Stromal cell of bone marrow (primary cell): ENCODE measurements at places on chromosomes 1 and 21.

GRCh38 chr1:156451505-156452160 lies 48.9 kb downstream of the MEF2D start:
- no peak for DNase-seq

- DNase-seq, result no peak
Observed at GRCh38 chr1:168867941-168868634, 139.1 kb upstream of the DPT start.

DNA sequence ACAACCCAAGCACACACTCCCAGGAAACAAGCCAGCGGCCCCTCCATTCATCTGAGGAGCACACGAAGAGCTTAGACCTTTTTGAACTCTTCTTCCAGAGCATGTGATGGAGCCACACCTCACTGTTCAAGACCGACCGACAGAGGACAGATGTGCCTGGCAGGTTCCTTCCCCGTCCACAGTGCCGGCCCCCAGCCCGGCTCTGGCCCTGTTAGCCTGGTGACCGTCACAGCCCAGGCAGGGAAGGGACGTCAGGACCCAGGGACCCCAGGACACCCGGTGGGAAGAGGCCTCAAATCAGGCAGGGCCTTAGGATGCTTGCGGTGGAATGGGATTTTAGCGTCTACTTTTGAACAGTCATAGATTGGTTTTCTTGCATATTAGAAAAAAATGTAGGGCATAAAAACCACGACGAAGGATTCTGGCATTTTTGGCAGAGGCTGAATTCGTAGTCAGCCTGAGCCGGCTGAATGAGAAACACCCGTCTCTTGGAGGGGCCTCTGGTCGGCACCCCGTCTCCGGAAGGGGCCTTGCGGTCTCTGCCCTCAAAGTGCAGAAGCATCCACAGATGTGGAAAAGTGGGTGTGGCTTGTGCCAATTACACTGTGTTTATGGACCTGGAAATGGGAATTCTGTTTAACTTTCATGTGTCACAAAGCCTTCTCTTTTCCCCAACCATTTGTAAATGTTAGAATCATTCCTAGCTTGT lies 79.3 kb downstream of the SIK1 start:
- no peak for DNase-seq

- DNase-seq, result no peak
Observed at GRCh38 chr1:2979191-2980072, 41.8 kb upstream of the ACTRT2 start.

- no peak for DNase-seq
Observed at GRCh38 chr1:231523816-231524215, 4.7 kb upstream of the TSNAX start.

GRCh38 chr1:33092438-33092837 lies 11.5 kb downstream of the AZIN2 start:
- no peak for DNase-seq

DNA sequence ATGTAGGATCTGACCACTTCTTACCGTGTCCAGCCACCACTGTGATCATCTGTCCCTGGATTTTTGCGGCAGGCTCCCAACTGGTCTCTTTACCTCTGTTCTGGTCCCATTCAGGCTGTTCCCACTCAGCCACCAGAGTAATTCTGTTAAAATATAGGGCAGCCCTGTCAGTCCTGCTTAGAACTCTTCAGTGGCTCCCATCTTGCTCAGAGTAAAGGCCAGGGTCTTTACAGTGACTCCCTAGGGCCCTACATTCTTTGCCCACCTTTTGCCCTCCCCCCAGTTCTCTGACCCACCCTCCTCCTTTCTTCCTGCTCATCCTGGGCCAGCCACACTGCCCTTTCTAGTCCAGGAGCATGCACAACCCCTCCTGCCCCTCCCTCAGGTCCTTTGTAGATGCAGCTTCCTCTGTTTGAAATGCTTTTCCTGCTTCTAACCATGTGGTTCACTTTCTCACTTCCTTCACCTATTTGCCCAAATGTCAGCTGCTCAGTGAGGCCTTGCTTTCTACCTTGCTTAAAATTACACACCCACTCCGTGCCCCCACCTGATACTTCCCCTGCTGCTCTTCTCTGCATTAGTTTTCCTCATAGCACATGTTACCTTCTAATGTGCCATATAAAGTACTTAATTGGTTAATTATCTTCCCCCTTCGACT lies 7.8 kb downstream of the UBIAD1 start:
- DNase-seq, result no peak

GRCh38 chr1:17135530-17135929 lies 16.3 kb upstream of the PADI2 start:
- DNase-seq, result no peak

- no peak for DNase-seq
Observed at GRCh38 chr21:15520811-15521643, 208.8 kb upstream of the USP25 start.

- DNase-seq, result no peak
Observed at GRCh38 chr1:184395937-184396480, 9.2 kb downstream of the C1orf21 start.

- DNase-seq, result no peak
Observed at GRCh38 chr1:32774464-32774808, 42.7 kb downstream of the YARS1 start.

DNA sequence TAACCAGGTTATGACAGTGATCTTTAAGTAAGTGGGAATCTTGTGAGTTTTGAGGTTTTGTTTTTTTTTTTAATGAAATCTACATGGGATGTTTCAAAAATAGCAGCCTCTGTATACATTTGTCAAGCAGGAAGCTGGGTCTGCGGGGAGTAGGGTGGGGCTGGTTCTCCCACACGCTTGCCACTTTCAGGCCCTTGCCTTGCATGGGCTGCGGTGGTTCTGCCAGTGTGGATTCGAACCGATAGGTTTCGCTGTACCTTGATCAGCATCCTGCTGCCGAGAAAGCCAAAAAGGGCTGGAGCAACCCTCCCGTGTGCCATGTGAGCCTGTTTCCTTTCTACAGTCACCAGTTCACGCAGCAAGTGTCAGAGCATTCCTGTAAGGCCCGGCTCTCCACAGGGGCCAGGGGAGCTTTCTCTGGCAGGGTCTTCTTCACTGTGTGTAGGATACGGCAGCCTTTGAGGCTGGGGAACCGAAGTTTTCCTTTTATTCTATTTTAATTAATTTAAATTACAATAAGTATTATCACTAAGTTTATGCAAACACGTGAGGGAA lies 79.2 kb upstream of the SAMD11 start:
- no peak for DNase-seq

GRCh38 chr21:37749132-37749531 lies 167.1 kb downstream of the KCNJ6 start:
- no peak for DNase-seq

DNA sequence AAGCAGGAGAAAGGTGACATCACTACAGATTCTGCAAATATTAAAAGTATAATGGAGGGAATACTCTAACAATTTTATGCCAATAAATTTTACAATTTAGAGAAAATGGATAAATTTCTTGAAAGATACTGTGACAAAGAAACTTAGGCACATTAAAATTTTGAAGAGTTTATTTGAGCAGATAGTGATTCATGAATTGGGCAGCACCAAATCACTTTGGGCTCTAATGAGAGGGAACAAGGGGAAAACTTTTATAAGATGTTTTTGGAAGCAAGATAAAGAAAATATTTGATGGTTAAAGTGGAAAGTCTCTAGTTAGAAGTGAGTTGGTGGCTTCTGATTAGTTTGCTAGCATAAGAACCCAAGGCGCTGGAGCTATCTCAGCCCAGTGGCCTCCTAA lies 55.2 kb upstream of the FMN2 start:
- DNase-seq, result no peak

GRCh38 chr1:115929881-115930280 lies 46.4 kb upstream of the SLC22A15 start:
- DNase-seq, result peak; percentile 96

DNA sequence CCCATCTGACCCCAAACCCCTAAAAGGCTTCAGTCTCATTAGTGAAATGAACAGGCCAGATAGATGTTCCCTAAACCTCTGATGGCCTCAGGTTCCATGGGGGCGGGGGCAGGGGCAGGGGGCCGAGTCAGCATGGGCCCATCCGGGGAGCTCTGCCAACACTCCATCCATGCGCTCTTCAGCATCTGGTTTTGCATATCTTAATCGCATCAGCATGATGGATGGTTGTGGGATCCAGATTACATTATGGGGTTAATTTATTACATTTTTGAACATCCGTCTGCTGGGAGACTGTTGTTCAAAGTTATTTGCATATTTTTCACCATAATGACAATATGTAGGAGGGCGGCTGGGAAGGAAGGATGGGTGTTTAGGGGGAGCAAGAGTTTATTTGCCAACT lies 3.1 kb upstream of the MAD2L2 start:
- no peak for DNase-seq

GRCh38 chr1:44366371-44366975 lies 11.4 kb upstream of the ERI3 start:
- DNase-seq, result no peak

GRCh38 chr1:178461701-178462100 lies 35.1 kb downstream of the CLEC20A start:
- no peak for DNase-seq

- DNase-seq, result no peak
Observed at GRCh38 chr1:22473952-22474351, 22.3 kb downstream of the ZBTB40 start.

DNA sequence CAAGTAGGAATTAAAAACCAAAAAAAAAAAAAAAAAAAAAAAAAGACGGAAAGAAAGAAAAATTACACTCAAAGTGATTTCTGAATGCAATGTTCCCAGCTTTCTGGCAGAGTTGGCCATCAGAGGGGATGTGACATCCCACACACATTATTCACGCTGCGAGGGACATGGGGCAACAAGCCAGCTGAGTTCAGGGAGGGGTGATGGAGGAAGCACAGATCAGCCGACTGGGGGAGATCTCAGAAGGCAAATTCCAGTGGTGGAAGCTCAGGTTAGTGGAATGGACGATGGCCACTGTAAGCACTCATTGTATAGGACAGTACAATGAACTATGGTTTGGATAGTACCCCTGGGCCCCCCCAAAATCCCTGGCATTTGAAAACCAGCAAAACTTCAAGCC lies 311.9 kb downstream of the PCP4 start:
- DNase-seq, result no peak

GRCh38 chr1:25053576-25054250 lies 123.6 kb upstream of the RUNX3 start:
- no peak for DNase-seq

DNA sequence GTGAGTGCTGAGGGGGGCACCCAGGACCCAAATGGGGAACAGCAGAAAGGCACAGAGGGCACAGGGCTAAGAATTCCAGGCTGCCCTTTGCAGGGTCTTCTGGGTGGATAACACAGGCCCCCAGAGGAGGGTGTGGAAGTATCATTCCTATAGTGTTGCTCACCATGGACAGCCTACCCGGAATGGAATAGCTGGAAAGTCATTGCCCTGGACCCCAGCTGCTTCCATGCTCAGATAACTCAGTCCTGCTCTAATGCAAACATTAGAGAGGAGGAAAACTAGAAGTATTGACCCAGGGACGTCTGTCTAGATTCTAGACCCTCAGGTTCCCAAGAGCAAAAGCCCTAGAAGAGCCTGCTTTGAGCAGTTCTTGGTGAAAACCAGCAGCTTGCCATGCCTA lies 24.7 kb downstream of the SLC6A17 start:
- DNase-seq, result no peak

GRCh38 chr1:225137976-225138375 lies 208.5 kb downstream of the DNAH14 start:
- DNase-seq, result no peak

DNA sequence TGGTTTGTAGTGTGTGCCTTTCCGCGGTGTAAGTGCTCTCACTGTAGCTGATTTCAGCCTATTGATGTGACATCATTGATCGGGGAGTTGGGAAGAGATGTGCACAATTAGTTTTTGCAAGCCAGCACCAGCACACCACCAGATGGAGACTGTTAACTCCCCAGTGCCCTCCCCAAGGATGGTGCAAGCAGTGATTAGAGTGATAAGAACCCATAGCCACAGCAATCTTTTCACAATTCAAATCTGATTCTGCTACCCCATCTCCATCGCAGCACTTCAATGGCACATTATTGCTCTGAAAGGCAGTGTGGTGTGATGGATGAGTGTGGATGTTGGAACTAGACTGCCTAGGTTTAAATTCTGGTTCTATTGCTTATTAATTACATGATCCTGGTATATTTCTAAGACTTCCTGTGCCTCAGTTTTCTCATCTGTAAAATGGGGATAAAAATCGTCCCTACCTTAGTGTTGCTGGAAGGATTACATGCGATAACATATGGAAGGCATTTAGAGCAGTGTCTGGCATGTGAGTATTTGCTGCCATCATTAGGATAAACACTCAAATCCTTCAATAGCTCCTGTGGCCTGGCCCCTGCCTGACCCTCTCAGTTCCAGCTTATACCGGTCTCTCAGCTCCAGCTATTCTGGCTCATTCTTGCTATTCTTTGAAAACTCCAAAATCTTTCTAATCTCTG lies 6.7 kb downstream of the CSF3R start:
- no peak for DNase-seq

DNA sequence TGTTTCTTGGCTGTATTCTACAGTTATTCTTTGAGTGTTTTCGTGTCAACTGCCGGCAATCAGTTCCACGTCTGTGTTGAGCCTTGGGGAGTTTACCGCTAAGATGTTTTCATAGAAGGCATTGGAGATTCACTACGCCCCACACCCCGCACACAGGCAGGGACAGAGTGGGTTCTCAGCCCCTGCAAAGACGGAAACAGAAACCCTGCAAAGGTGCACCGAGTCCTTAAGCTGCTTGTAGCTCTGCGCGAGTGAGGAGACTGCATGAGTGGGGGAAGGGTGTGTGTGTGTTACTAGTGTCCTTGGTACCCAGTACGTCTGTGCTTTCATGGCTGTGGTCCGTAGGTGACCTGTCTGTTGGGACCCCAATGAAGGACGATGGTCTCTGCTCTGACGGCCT lies 1.9 kb downstream of the LHX4 start:
- no peak for DNase-seq

GRCh38 chr1:22866868-22867267 lies 105.8 kb downstream of the LACTBL1 start:
- no peak for DNase-seq

DNA sequence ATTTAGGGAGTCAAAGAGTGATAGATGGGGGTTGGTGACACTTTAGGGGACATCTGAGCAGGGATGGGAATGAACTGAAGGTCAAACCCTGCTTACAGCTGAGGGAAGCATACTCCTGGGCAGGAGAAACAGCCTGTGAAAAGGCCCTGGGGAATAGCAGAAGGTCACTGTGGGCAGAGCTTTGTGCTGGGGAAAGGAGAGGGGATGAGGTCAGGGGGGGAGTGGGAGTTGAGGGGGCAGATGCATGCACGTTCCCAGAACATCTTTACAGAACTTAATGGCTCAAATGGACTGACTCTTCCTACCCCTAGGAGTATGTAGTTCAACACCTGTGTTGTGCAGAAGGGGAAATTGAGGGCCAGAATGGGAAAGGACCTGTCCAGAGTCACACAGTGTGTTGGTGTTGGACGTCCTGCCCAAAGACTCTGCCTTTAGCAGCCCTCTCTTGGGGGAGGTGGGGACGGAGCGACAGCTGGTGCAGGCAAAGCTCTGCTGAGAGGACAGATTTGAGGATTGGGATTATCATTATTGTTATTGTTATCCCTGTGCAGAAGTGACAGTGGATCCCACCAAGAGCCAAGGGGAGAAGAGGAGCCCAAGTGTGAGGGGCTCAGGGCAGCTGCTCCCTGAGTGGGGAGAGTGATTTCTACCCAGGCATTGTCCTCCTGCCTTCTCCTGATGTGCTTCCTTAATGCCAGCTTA lies 116.5 kb downstream of the PTPRU start:
- no peak for DNase-seq

- no peak for DNase-seq
Observed at GRCh38 chr1:88802404-88802803, 89.0 kb downstream of the GTF2B start.

GRCh38 chr1:119312500-119312899 lies 56.1 kb upstream of the HAO2 start:
- no peak for DNase-seq
